ENCODE measurements at places on chromosomes 16 and 17.

GRCh38 chr16:15723808-15724207 is 73.8 kb downstream of the NDE1 start:
- no peaks in the 10 kb centered on the region for H3K27me3 ChIP-seq
- peak; percentile 25 for DNase-seq
- H3K4me3 ChIP-seq: no peak overlapping the region
- no peaks in the 10 kb centered on the region for H3K4me1 ChIP-seq

DNA sequence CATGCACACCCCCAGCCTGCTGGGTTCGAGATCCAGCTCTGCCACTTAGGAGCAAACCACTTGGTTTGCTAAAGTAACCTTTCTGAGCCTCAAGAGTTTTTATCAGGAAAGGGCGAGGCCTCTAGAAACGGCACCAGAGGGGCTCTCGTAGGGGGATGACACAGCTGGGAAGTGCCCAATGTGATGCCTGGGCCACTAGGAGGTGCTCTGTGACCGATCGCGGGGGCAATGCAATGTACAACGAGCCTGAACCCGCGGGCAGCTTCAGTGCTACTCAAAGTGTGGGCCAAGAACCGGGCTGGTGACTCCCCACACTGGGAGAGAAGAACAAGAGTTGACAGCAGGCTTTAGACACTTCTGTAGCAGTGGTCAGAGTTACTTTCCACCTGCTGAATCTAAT is 9.4 kb downstream of the C16orf89 start:
- no peaks in the 10 kb centered on the region for H3K36me3 ChIP-seq
- no peak overlapping the region for H3K27ac ChIP-seq
- H3K27me3 ChIP-seq: peaks cover 3% of the 10 kb centered on the region

- no peaks in the 10 kb centered on the region for H3K36me3 ChIP-seq
- no peaks in the 10 kb centered on the region for H3K27me3 ChIP-seq
- no peak overlapping the region for H3K4me3 ChIP-seq
- peak; percentile 66 for DNase-seq
Observed at GRCh38 chr16:30829130-30830071, 42.4 kb upstream of the ZNF629 start.

GRCh38 chr16:85667841-85668413 is 20.8 kb downstream of the GINS2 start:
- H3K27me3 ChIP-seq: no peaks in the 10 kb centered on the region
- H3K4me3 ChIP-seq: no peak overlapping the region
- no peak overlapping the region for H3K27ac ChIP-seq
- DNase-seq: peak; percentile 65

DNA sequence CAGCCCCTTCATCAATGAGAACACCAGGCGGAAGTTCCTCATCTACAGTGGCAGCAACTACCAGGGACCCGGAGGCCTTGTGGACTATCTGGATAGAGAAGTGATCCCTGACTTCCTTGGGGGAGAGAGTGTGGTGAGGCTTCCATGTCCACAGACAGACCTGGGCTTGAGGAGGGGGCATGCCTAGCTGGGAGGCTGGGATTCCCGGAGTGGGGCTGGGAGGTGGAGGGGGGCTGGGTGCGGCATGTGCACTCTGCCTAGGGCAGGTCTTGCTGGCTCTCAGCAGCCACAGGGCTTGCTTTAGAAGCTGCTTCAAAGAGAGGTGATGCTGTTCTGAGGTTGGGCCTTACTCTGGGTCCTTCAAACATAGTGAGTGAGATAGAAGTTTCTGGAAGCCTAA is 27.8 kb downstream of the NAGPA start:
- H3K4me1 ChIP-seq: no peaks in the 10 kb centered on the region
- no peak overlapping the region for H3K4me3 ChIP-seq
- no peak overlapping the region for H3K27ac ChIP-seq
- no peaks in the 10 kb centered on the region for H3K27me3 ChIP-seq

DNA sequence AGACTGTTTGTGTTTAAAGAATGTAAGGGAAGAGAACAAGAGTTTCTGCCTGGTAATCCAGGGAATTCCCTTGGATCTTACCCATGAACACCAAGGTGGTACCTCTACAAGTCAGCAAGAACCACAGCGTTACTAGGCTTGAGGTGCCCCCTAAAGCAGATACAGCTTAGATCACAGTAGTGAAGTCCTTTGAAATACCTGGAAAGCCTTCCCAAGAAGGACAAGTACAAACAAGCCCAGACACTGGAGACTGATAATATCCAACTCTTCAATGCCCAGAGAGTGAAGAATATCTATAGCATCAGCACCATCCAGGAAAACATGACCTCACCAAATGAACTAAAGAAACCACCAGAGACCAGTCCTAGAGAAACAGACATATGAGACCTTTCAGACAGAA is 3.8 kb upstream of the APPBP2 start:
- no peak overlapping the region for H3K4me3 ChIP-seq
- H3K27me3 ChIP-seq: no peaks in the 10 kb centered on the region
- H3K4me1 ChIP-seq: peaks cover 12% of the 10 kb centered on the region
- H3K27ac ChIP-seq: no peak overlapping the region
- H3K36me3 ChIP-seq: no peaks in the 10 kb centered on the region

DNA sequence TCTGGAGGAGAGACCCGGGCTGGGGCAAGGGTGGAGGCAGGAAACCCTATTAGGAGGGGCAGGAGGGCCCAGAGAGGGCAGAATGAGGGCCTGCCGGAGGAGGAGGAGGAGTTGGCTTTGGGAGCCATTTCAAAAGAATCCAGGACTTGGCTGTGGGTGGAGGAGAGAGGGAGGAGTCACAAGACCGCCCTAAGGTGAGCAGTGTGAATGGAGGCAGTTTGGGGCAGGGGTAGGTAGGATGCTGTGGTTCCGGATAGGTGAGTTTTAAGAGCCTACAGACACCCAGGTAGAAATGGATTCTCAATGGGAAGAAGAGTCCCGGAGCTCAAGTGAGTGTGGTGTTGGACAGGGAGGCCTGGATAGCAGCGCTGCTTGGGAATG is 80.3 kb downstream of the ARHGAP23 start:
- peak; percentile 70 for DNase-seq
- H3K36me3 ChIP-seq: peaks cover 41% of the 10 kb centered on the region
- no peaks in the 10 kb centered on the region for H3K27me3 ChIP-seq
- no peak overlapping the region for H3K4me3 ChIP-seq
- H3K27ac ChIP-seq: no peak overlapping the region

GRCh38 chr17:42227849-42228700 is 33.8 kb upstream of the GHDC start:
- peaks cover 12% of the 10 kb centered on the region for H3K4me1 ChIP-seq
- no peak overlapping the region for H3K4me3 ChIP-seq
- H3K36me3 ChIP-seq: peaks cover 14% of the 10 kb centered on the region
- H3K27ac ChIP-seq: no peak overlapping the region

GRCh38 chr16:83392743-83393142 is 415.0 kb upstream of the HSBP1 start:
- no peak overlapping the region for H3K4me3 ChIP-seq
- H3K36me3 ChIP-seq: no peaks in the 10 kb centered on the region
- H3K27me3 ChIP-seq: no peaks in the 10 kb centered on the region

All from osteoblast (primary cell).